ENCODE measurements at places on chromosomes 16 and 17. TPM values are rescaled to one million over a fixed set of nuclear protein-coding genes. Genes with fewer than 3 reads are reported as not detected.

The PRR15L gene
- total RNA-seq: not detected

The TPSD1 gene
- total RNA-seq: not detected

The CBX8 gene
- total RNA-seq: 4.9 TPM

The ELMO3 gene
- total RNA-seq: 9.4 TPM

The ABCA6 gene
- total RNA-seq: 0.68 TPM

The HIRIP3 gene
- 37.3 TPM for total RNA-seq

All from activated naive CD8-positive, alpha-beta T cell treated with anti-CD3 and anti-CD28 coated beads, Interleukin-2, amount 10 ng/mL, durations not matched to agents 7 days and 5 days (primary cell).